ENCODE measurements at places on chromosomes 13 and 19. TPM values are rescaled to one million over a fixed set of nuclear protein-coding genes. Genes with fewer than 3 reads are reported as not detected.

CERS1 gene
- 0.68 TPM for total RNA-seq

ZNF560 gene
- 1.6 TPM for total RNA-seq

ARHGEF18 gene
- total RNA-seq, result 102 TPM

CLEC17A gene
- total RNA-seq, result not detected

MCEMP1 gene
- under 0.01 TPM for total RNA-seq

PSG6 gene
- not detected for total RNA-seq

PEAK3 gene
- total RNA-seq, result not detected

LATS2 gene
- total RNA-seq, result 14.2 TPM

PODNL1 gene
- total RNA-seq, result 2.5 TPM

IRS2 gene
- total RNA-seq, result 21.3 TPM

ICAM5 gene
- total RNA-seq, result 6.4 TPM

CDC42EP5 gene
- 17.7 TPM for total RNA-seq

IFNL1 gene
- not detected for total RNA-seq

APOE gene
- 27.3 TPM for total RNA-seq

ZNF91 gene
- total RNA-seq, result 21.2 TPM

MYPOP gene
- total RNA-seq, result 2.3 TPM

ERICH4 gene
- not detected for total RNA-seq

METTL21C gene
- total RNA-seq, result not detected

RYR1 gene
- total RNA-seq, result 8.0 TPM

KIR2DL4 gene
- not detected for total RNA-seq

ZSCAN5A gene
- total RNA-seq, result 5.7 TPM

IFI30 gene
- 28.7 TPM for total RNA-seq

LGALS14 gene
- total RNA-seq, result not detected

GPR18 gene
- total RNA-seq, result not detected

TUBA3C gene
- total RNA-seq, result not detected

CD209 gene
- not detected for total RNA-seq

PCID2 gene
- 46.1 TPM for total RNA-seq

KCNN1 gene
- total RNA-seq, result 0.14 TPM

KCNC3 gene
- 0.36 TPM for total RNA-seq

RAP2A gene
- total RNA-seq, result 46.8 TPM

ADGRL1 gene
- 13.0 TPM for total RNA-seq

CSNK1A1L gene
- not detected for total RNA-seq

TMC4 gene
- total RNA-seq, result 71.6 TPM

ZNF443 gene
- 1.0 TPM for total RNA-seq

ATP1A3 gene
- under 0.01 TPM for total RNA-seq

ADAMTSL5 gene
- total RNA-seq, result 3.1 TPM

PRR19 gene
- under 0.01 TPM for total RNA-seq

SULT2A1 gene
- total RNA-seq, result not detected

ZNF850 gene
- 1.4 TPM for total RNA-seq

VSIG10L gene
- total RNA-seq, result 1.6 TPM

Data from nasal cavity respiratory epithelium epithelial cell of viscerocranial mucosa (primary cell).